ENCODE measurements at places on chromosomes 11 and 22. TPM values are rescaled to one million over a fixed set of nuclear protein-coding genes. Genes with fewer than 3 reads are reported as not detected.

Gene GAL3ST1
- not detected for total RNA-seq

Gene KDM4E
- not detected for total RNA-seq

Gene CARNS1
- 0.13 TPM for total RNA-seq

Gene TP53AIP1
- not detected for total RNA-seq

Gene ATP6V1E1
- total RNA-seq = 117 TPM

Gene SAA4
- not detected for total RNA-seq

Gene P4HA3
- 11.8 TPM for total RNA-seq

Gene PHLDA2
- 7.6 TPM for total RNA-seq

Gene HIC2
- 3.7 TPM for total RNA-seq

Gene APOL3
- 35.8 TPM for total RNA-seq

Gene OR4D5
- not detected for total RNA-seq

Gene GNAZ
- total RNA-seq = 3.6 TPM

Gene SPI1
- total RNA-seq = not detected

Gene TRIM51
- not detected for total RNA-seq

Gene BDNF
- total RNA-seq = 0.72 TPM
